ENCODE measurements at places on chromosomes 6 and 20.

DNA sequence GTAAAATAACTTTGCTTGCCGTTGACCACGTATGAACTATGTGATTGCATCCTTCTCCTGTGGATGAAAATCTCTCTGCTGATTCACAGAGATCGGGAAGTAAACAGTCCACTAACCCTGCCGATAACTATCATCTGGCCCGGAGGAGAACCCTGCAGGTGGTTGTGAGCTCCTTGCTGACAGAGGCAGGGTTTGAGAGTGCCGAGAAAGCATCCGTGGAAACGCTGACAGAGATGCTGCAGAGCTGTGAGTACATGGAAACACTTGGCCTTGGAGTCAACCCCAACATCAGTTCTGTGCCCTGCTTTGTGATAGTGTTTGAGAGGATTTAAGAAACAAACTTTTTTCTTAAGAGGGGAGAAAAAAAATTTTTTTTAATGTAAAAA lies 937 bp downstream of the TAF8 start:
- no peak for DNase-seq

DNA sequence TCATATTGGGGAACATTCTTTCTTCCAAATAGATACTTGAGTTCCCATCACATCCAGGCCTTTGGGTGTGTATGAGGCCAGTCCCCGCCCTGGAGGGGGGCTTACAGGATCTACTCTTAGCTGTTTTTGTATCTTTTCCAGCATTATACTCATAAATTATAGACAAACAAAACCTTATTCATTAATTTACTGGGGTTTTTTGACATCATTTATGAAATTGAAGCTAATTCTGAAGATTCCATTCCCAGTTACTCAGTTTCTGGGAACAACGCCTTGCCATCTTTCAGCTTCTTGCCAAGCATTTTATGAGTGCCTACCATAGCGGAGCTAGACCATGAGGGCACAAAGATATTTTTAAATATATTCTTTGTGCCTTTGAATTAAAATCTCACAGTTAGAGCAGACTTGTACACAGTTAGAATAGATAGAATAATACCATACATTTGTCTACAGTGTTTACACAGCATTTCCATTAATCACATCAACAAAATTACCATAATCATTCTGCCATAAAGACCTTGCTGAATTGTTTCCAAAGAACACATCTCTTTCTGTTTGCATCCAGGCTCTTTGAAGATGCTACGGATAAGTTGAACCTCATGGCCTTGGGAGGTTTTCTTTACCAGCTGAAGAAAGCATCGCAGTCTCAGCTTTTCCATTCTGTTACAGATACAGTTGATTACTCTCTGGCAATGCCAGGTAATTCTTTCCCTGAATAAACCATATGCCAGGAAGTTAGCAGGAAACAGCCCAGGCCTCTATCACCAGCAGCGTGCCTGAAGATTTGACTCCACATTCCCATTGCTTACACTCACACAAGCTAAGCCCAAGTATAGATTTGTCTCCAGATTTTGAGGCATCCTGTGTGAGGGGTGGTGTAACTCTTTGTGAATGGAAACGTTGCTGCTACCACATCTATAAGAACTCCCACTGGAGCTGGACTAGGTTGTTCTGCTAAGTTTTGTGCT lies 75.4 kb upstream of the PBOV1 start:
- DNase-seq: no peak

GRCh38 chr6:56450882-56451739 lies 191.6 kb downstream of the DST start:
- no peak for DNase-seq

- no peak for DNase-seq
Observed at GRCh38 chr20:40600441-40601219, 88.4 kb downstream of the MAFB start.

Data from cardiac muscle cell (in vitro differentiated cells and primary cell).